Activated T-cell treated with anti-CD3 and anti-CD28 coated beads for 24 hours (primary cell): ENCODE measurements at places on chromosomes 1 and 21.

DNA sequence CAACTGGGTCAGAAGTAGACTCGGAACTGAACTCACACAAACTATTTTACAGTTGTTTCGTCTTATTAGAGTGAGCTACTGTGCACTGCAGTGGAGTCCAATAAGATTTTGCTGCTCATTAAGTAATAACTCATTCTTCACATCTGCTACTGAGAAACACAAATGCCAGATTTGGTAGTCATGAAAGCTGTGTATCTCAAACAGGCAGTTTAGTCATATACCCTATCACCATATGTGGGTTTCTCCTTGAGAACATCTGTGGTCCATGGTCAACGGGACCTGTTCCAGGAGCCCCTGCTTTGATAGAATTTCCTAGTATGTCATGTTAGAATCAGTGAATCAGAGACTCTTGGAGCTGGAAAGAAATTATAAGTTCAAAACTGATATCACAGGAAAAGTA, 60.4 kb downstream of the ALG14 start:
- no peak for DNase-seq

DNA sequence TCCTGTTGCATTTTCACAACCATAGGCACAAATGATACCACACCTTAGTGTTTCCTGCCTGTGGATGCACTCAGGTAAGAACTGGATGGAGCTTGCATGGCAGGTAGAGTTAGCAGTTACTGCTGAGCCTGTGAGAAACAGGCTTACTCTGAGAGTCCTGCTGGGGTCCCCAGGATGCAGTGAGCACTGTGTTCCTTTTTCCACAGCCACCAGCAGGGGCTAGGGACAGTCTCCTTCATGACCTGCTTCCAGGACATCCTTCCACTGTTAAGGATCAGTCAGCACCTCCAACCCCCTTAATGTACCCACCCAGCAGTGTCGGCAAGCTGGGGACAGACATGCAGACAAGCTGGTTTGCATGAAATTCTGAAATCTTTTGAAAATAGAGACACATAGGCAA, 16.3 kb downstream of the CAPN8 start:
- DNase-seq = no peak

DNA sequence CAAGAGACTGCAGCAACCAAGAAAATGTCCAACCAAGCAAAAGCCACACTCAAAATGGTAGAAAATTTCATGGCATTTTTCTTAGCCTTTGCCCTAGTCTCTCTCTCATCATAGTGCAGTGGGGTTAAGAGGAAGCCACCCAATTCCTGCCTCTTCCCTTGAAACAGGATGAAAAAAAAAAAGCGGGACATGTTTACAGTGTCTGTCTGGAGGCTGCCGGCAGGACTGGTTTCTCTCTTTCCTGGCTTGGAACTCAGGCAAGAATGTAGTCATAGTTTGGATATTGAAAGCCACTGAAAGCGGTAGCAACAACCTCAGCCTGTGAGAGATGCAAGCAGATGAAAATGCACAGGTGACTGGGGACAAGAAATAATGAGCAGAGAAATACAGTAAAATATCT, 13.3 kb upstream of the TNFSF18 start:
- DNase-seq = no peak

GRCh38 chr1:36055706-36056105, 28.2 kb upstream of the TEKT2 start:
- DNase-seq = no peak

DNA sequence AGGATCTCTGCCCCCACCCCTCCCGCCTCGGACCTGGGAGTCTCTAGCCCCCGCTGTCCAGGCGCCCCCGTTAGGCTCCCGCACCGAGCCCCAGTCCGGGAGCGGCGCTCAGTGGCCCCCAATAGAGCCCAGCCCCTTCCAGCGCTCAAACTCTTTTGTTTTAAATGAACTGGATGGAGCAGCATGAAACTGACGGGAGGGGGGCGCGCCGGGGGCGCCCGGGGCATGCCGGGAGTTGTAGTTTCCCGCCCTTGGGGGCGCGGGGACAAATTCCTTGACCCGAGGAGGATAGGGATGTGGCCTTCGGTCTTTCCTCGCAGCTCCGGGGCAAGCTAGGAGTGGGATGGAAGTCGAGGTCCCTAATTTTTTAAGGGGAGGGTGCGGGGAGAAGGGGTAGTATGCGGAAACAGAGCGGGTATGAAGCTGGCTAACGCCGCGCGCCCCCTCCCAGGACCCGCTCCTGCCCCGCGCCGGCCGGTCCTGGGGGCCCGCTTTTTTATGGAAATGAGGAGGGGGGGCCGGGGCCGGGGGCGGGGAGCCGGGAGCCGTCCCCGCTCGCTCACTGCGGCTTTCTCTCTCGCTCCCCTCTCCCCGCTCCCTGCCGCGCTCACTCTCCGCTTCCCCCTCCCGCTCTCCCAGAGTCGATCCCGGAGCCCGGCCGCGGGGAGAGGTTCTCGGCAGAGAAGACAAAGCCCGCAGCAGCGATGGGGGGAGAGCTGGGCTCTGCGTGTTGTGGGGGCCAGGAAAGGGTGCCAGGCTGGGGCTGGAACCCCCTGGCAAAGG, at the start of gene MEX3A:
MEX3A (minus strand) TSS at position 157 of the 783 bp plus-strand sequence. CDS start 467 bp downstream, outside the sequence.
- peak; percentile 31 for DNase-seq

- no peak for DNase-seq
Observed at GRCh38 chr1:170240409-170240808, 94.7 kb downstream of the NTMT2 start.

DNA sequence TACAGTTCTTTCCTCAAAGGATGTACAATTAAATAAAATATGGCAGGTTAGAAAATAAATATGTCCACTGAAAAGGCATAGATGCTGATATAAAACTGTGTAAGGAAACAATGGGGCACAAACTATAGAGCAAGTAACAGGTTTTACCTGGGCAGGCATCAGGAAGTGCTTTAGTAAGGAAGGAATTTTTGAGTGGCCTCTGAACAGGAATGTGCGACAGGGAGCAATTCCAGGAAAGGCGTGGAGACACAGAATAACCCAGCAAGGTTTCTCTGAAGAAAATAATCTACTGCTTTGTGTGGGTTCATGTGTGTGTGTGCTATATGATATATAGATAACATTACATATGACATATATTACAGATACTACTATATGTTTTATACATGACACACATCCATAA, 128.4 kb downstream of the RGS21 start:
- DNase-seq = no peak

GRCh38 chr1:116873680-116874271, 35.9 kb upstream of the PTGFRN start:
- no peak for DNase-seq

DNA sequence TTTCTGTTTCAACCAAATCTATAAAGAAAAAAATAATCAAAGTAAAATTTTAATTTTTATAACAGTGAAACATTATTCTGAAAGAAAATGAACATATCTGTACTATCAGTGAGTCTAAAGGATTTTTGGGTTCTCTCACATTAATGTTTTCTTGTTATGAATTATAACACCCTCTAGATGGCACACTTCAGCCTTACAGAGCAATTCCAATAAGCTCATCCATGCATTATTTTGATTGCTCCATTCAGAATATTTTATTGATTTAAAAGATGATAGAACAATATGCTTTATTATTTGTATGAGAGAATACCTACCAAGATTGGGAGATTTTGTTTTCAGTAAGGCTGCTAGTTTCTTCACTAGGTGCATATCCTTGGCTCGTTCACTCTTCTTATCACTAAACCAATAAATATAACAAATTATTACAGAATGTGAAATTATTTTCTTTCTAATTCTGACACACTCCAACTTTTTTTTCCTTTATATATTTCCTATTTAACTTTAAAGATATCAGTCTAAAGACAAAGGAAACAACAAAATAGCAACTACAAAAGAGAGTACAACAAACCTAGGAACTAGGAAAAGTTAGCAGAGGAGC, 82.4 kb downstream of the RAB3GAP2 start:
- no peak for DNase-seq

GRCh38 chr1:15218287-15219279, 28.4 kb upstream of the FHAD1 start:
- DNase-seq = no peak

DNA sequence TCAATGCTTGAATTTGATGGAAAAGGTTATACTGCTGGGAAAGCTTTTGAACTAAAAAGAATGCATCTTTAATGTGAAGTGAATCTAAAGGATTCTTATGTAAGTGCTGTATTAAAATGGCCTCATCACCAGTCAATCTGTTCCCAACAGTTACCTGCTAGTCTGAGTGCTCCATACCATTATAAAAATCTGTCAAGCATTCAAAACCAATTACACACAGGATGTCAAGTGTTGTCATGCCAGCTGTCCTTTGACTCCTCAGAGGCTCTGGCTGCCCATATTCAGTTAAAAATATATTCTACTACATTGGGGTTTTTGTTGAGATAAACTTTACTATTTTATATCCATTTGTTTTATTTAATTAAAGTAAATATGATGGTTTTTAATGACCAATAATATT, 1587.7 kb downstream of the AMY1C start:
- DNase-seq = no peak

- no peak for DNase-seq
Observed at GRCh38 chr1:17635276-17635675, 95.8 kb downstream of the ARHGEF10L start.

DNA sequence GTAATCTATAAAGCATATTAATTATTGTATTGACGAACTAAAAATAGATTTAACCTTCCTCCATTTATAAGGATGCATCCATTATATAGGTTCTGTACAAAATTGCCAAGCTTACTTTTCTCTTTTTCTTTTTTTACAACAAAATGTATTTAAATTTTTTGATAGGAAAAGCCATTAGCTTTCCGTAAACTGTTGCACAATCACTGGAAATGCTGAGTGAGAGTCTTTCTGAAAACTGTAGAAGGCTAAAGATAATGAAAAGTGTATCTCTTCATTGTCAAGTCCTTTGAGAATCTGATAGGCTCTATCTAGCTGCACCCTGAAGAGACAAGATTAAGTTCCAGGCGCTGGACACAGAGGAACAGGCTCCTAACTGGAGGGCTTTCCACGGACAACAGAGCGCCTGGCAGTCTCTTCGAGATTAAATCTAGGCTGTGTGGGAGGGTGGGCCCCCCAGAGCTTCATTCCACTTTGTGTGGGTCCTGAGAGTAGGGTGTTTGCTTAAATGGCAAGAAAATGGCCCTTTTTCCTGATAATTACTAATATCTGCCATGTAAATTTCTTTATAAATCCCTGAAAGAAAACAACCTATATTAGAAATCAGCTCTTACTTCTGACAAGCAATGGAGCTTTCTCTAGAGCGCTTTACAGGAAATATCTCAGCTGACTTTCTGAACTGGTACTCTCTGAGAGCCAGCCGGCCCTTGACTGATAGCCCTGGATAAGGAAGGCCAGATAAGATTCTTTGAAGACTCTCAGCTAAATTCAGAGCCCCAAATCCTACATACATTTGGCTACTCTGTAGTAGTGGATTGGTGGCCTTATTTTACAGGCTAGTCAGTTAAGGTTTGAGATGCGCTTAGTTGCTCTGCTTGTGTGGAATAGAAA, 108.3 kb downstream of the FMN2 start:
- no peak for DNase-seq

DNA sequence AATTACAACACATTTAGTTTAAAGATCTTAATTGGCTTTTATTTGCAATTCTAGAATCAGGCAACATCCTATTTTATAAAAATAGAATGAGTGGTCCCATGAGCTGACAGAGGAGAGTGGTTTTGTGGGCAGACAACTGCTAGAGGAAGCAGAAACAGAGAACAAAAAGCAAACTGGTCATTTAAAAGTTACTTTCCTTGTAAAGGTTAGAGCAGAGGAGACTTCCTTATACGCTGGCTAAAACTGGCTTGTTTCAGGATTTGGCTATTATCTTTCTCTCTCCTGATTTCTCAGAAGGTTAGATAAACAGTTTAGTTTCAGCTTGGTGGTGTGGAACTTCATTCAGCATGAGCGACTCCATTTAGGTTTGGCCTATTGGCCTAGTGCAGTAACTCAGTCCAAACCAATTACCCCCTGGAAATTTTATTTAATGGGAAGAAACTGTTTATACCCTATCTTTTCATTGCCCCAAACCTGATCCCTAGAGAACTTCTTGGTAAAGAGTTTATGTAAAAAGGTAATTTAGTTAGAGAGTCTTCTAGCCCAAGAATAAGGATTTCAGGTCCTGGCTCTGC, 32.2 kb upstream of the IL20 start:
- DNase-seq = no peak

DNA sequence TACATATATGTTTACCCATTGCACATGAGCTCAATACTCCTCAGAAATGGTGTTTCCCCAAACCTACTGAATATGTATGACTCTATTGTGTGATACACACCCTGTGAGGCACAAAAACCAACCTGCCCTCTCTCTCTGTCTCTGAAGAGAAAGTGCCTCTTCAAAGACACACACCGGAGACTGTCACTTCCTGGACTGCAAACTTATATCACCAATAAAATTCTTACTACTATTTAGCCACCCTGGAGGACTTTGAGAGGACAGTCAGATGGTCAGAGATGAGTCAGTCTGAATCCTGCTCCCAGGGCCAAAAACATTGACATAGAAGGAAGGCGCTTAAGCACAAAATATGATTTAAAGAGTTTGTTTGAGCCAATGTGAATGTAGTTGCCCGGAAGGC, 110.4 kb downstream of the PPIAL4G start:
- peak; percentile 32 for DNase-seq

- DNase-seq = no peak
Observed at GRCh38 chr1:101325144-101325543, 88.3 kb downstream of the S1PR1 start.

- DNase-seq = no peak
Observed at GRCh38 chr1:87393445-87394085, 64.9 kb downstream of the LMO4 start.

- DNase-seq = no peak
Observed at GRCh38 chr1:234773936-234774677, 164.1 kb upstream of the IRF2BP2 start.

- DNase-seq = no peak
Observed at GRCh38 chr1:231315887-231316286, 21.8 kb downstream of the EXOC8 start.

- no peak for DNase-seq
Observed at GRCh38 chr1:18900303-18900841, 2.0 kb downstream of the ALDH4A1 start.

GRCh38 chr1:20666146-20666545, 5.0 kb upstream of the DDOST start:
- DNase-seq = no peak

DNA sequence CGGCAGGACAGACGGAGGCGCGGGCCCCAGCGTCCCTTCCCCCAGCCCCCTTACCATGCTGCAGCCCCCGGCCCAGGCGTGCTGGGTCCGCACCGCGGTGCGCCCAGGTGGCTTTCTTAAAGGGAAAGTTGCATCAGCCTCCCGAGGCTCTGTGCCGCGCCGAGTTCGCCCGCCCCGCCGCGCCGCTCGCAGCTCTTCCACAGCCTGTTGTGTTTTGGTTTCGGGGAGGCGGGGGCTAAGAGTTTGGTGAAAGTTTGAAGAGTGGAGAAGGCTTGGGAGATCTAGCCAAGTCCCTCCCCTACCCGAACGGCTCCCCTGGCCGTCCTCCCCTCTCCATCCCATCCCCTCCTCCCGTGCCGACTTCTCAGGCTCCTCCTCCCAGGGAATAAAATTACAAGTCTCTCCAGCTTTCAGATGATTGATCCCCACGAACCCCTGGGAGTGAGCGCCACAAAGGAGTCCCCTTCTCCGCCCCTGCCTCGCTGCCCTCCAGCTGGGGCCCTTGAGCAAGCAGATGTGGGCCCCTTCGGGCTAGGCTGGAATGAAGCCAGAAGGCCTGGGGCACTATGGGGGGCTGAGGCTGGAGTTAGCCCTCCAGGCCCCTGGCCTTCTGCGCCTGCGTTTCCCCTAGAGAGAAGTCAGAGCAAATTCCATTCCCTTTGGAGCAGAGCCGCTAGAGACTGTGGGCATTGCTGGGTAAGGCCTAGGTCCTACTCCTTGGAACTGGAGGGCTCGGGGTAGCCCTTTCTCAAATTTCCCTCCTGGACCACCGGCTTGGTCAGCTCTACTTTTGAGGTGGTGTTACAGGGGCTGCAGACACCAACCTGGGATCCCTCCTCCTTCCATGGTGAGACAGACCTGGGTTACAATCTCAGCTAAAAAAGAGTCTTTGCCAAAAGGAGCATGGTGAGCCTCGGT, at the start of gene SLC6A9:
SLC6A9 (minus strand) TSS at position 211 of the 918 bp plus-strand sequence. CDS start 7,185 bp downstream, outside the sequence.
- peak; percentile 29 for DNase-seq
